Right lobe of liver (tissue), 6 donors: ENCODE measurements at places on chromosomes 11 and 22.
A peak's percentile ranks its signal among the peaks of the same experiment; 100 is the strongest.

GRCh38 chr11:45288339-45288738, 2.2 kb upstream of the SYT13 start:
- DNase-seq = no peak

DNA sequence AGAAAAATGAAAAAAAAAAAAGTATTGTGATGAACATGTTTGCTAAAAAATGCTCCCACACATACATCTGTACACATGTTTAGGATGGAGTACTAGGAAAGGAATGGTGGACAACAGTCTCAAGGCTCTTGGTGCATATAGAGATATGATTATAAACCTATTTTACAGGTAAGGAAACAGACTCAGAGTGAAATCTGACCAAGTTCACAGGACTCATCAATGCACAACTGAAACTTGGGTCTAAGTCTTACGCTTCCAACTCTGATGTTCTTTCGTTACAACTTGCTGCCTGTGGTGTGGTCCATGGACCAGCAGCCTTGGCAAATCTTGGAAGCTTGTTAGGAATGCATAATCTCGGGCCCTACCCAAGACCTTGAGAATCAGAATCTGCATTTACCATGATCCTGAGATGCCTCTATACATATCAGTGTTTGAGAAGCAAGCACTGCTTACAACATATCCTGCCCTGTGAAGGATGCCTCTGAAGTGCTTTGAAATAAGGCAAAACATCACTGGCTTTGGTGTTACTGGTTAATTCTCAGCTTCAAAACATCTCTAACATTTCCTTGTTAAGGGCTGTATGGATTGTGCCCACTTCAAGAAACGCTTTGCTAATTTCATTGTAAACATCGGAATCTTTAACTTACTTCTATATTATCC, 39.9 kb upstream of the NUP160 start:
- DNase-seq = no peak

GRCh38 chr11:120985718-120986569, 38.0 kb upstream of the TBCEL start:
- peak; percentile 66 for DNase-seq

- no peak for DNase-seq
These were observed 240.8 kb upstream of the MTNR1B start for GRCh38 chr11:92728628-92729027.

DNA sequence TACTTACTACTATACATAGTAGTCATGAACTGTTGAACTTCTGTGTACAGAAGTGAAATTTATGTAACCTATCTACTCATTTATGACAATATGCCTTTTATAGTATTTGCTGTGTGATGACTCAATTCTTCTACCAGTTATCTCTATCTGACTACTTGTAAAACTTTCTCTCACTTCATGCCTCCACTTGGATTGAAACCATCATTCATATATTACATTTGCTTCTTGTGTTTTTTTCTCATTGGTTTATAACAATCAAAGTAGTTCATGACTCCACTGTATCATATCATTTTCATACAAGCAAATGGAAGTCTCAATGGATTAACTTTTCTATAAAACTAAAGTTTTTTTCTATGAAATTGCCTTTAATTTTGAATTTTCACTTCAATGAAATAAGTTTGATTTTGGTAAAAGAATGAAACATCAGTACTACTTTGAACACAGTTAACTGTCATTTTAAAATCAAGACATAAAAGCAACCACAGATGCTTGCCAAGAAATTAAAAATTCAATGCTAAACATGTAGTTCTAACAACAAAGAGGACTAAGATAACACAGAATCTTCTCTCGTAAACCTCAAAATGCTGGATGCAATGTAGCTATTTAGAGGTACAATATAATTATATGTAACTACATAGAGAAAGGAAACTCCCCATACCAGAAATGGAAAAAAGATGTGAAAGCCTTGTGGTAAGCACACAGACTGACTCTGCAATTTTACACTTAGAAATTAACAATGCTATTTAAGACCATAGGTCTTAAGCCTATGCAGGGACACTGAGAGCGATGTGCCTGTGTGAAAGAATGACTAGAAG, 27.6 kb upstream of the EXPH5 start:
- DNase-seq = no peak

- peak; percentile 65 for DNase-seq
These were observed 1.6 kb upstream of the ELFN2 start for GRCh38 chr22:37428649-37429586.

DNA sequence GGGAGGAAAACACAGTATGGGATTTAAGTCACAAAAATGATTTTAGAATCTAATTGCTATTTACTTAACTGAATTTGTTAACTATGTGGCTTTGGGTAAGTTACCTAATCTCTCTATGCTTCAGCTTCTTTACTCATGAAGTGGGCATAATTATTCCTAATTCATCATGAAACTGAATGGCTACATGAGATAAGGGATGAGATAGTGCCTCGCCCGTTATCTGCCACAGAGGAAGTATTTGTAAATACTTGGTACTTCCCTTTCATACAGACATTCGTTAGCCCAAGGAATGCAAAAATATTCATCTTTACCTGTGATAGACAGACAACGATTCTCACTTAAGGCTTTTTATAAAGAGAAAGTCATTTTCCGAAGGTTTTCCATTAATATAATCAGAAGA, 221.2 kb upstream of the BLID start:
- no peak for DNase-seq

- DNase-seq = no peak
These were observed 496 bp downstream of the EHBP1L1 start for GRCh38 chr11:65576232-65576866.

DNA sequence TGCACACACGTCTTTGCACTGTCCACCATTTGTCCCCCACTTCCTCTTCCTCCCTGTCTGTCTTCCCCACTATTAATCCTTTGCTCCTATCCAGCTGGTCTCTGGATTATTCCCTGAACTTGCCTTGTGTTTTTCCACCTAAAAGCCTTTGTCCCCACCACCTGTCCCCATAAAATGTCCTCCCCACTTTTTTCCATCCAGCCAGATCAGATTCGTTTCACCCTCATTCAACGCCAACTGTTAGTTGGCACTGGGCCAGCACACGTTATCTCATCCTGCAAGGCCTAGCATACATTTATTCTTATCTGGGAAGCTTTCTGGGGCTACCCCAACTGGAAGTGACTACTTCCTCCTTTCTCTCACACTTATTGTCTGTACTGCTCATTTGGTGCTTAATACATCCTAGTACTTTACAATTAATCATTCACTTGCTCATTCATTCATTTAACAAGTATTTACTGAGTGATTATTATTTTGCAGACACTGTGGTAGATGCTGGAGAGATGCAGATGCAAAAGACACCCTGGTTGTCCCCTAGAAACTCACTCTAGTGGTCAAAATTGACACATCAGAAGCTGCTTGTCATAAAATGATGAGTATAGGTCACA, 96.2 kb downstream of the RASSF10 start:
- DNase-seq = peak; percentile 30
